ENCODE measurements at places on chromosomes 2 and 18.

DNA sequence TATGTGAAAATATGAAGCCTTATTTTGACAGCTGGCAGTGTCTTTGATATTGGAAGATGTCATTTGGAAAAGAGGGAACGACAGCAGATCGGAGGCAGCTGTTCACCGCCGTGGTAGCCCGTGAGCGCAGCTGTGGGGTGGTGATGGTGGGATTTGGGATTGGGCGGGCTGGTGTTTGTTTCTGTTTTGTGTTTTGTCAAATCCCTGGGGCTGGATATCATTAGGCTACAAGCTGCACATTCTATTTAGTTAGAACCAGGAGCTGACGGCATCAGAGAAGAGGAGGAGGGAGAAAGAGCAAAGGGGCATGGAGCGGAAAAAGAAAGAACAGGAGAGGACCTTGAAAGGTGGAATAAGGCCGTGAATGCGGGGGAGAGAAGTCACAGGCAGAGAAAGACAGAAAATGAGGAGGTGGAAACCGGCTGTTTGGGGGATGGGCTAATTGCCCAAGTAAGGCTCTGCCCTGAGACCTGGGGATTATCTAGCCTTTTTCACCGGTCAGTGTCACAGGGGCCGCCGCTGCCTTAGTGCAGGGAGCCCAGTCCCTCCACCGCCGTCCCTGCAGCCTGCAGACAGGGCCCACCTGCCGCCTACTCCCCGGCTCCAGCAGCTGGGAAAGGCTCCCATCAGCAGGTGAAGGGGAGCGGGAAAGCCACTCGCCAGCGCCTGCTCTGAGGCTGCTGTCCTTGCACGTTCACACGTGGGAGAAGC, 88.0 kb downstream of the ZCCHC2 start:
- H3K27ac ChIP-seq: peak overlapping the region; percentile 83
- no peaks in the 10 kb centered on the region for H3K27me3 ChIP-seq
- H3K4me1 ChIP-seq: peaks cover 22% of the 10 kb centered on the region
- DNase-seq: peak; percentile 48

- no peaks in the 10 kb centered on the region for H3K27me3 ChIP-seq
- H3K36me3 ChIP-seq: no peaks in the 10 kb centered on the region
- H3K4me3 ChIP-seq: no peak overlapping the region
- H3K4me1 ChIP-seq: no peaks in the 10 kb centered on the region
- DNase-seq: no peak
Observed at GRCh38 chr2:17231394-17231965, 286.8 kb downstream of the RAD51AP2 start.

- peak overlapping the region; percentile 91 for H3K4me3 ChIP-seq
- H3K27ac ChIP-seq: peak overlapping the region; percentile 95
- no peaks in the 10 kb centered on the region for H3K4me1 ChIP-seq
- peaks cover 17% of the 10 kb centered on the region for H3K36me3 ChIP-seq
- DNase-seq: peak; percentile 66
Observed at GRCh38 chr18:79988071-79988450, 302 bp downstream of the TXNL4A start.

GRCh38 chr2:218292048-218293014, at the start of gene TMBIM1:
TMBIM1 (minus strand) TSS chr2:218292503; CDS start chr2:218282141, 10,362 bp downstream.
- H3K36me3 ChIP-seq: no peaks in the 10 kb centered on the region
- no peaks in the 10 kb centered on the region for H3K27me3 ChIP-seq
- peaks cover 49% of the 10 kb centered on the region for H3K4me1 ChIP-seq
- H3K27ac ChIP-seq: peak within 1 kb of the TSS; percentile 90
- H3K4me3 ChIP-seq: peak within 1 kb of the TSS; percentile 94
- DNase-seq: peak; percentile 90

GRCh38 chr2:233075141-233075965, 15.2 kb downstream of the INPP5D start:
- H3K27me3 ChIP-seq: no peaks in the 10 kb centered on the region
- no peaks in the 10 kb centered on the region for H3K36me3 ChIP-seq
- H3K4me1 ChIP-seq: peaks cover 31% of the 10 kb centered on the region
- no peak overlapping the region for H3K27ac ChIP-seq
- H3K4me3 ChIP-seq: no peak overlapping the region

- H3K27me3 ChIP-seq: peaks cover 37% of the 10 kb centered on the region
- no peak for DNase-seq
- no peaks in the 10 kb centered on the region for H3K4me1 ChIP-seq
Observed at GRCh38 chr2:656676-657075, 20.5 kb downstream of the TMEM18 start.

- no peaks in the 10 kb centered on the region for H3K36me3 ChIP-seq
- DNase-seq: no peak
- no peak overlapping the region for H3K27ac ChIP-seq
- H3K4me3 ChIP-seq: no peak overlapping the region
- no peaks in the 10 kb centered on the region for H3K27me3 ChIP-seq
Observed at GRCh38 chr2:25651066-25651465, 22.3 kb downstream of the DTNB start.

DNA sequence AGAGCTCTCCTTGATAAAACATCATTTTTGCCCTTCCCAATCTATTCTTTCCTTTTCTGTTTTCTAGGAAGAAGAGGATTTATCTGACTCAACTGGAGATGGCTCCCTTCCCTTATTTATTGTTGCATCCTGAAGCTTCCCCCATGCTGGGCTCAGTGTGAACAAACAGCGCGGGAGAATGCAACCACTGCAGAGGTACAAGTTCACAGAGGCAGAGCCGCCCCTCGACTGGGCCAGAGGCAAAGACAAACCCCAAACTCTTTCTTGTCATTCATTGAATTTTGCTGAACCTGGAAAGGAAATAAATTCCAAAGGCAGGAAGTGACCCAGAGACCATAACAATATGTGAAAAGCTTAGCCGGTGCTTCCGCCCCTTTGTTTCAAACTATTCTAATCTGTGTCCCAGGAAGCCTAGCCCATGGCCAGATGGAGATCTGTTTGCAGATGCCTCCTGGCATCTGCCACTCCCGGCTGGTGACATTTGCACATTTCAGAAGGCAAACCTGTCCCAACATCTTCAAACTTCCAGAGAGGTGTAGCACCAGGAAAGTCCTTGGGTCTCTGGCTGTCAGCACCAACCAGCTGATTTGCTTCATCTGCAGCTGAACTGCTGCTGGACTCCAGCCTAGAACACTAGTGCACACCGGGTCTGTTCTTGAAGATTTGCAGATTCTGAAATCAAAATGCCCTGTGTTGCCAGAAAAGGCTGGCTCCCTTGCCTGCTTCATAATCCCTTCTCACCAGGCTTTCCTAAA, 79.4 kb upstream of the MAP4K3 start:
- H3K4me3 ChIP-seq: no peak overlapping the region
- H3K27me3 ChIP-seq: no peaks in the 10 kb centered on the region
- H3K4me1 ChIP-seq: peaks cover 66% of the 10 kb centered on the region

DNA sequence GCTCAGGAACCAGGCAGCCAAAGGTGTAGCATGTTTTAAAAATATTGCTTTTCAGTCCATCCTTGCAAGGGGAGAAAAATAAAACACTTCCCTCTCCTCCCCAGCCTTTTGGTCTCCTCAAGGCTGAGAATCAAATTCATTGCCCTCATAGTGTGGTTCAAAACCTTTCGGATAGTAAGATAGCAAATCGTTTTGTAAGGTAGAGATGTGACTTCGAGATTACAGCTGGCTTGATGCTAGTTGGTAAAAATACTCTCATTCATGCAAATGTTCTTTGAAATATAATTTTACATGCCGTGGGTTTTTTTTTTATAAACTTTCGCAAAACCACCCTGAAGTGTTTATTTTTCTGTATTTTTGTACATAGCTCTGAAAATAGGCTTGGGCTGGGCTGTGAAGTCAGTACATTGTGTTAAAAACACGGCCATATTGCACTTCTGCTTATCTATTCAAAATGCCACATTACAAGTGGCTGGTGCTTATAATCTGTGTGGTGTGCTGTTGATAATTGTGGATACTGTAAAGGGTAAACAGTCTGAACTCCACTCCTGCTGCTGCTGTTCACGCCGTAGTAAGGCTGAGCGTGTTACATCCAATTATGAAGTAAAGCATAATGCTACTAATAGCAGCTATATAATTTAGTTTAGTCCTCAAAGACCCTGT, 172.0 kb upstream of the SIX3 start:
- no peak overlapping the region for H3K4me3 ChIP-seq
- H3K27me3 ChIP-seq: no peaks in the 10 kb centered on the region

GRCh38 chr2:61582165-61582564, 44.0 kb upstream of the XPO1 start:
- H3K27ac ChIP-seq: no peak overlapping the region
- no peaks in the 10 kb centered on the region for H3K27me3 ChIP-seq
- no peak for DNase-seq
- H3K4me1 ChIP-seq: no peaks in the 10 kb centered on the region
- no peaks in the 10 kb centered on the region for H3K36me3 ChIP-seq

DNA sequence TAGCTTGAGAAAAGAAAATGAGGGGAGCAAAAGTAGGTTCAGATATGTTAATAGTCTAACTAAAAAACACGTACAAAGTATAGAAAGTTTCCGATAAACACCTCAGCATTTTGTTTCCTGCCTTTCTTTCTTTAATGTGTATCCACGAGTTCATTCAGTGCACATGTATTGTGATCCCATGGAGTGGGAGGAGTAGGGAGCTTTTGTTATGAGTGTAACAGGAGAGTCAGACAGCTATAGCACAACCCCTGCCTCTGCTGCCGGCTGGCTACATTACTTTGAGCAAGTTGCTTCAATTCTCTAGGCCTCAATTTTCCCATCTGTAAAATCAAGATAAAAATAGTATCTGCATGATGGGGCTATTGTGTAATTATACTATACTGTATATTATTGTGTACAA, 249.2 kb upstream of the FIGN start:
- no peaks in the 10 kb centered on the region for H3K27me3 ChIP-seq
- H3K36me3 ChIP-seq: no peaks in the 10 kb centered on the region
- no peaks in the 10 kb centered on the region for H3K4me1 ChIP-seq
- no peak for DNase-seq
- H3K27ac ChIP-seq: no peak overlapping the region

- no peak overlapping the region for H3K4me3 ChIP-seq
- H3K27me3 ChIP-seq: no peaks in the 10 kb centered on the region
- H3K4me1 ChIP-seq: no peaks in the 10 kb centered on the region
Observed at GRCh38 chr18:26286008-26286407, 59.8 kb downstream of the TAF4B start.

- DNase-seq: no peak
- H3K27ac ChIP-seq: no peak overlapping the region
- H3K27me3 ChIP-seq: no peaks in the 10 kb centered on the region
Observed at GRCh38 chr2:48459921-48460320, 70.0 kb upstream of the STON1 start.

- no peak for DNase-seq
- no peak overlapping the region for H3K4me3 ChIP-seq
- no peaks in the 10 kb centered on the region for H3K36me3 ChIP-seq
- no peaks in the 10 kb centered on the region for H3K27me3 ChIP-seq
- H3K27ac ChIP-seq: no peak overlapping the region
Observed at GRCh38 chr18:51339856-51340255, 142.4 kb upstream of the MEX3C start.

- no peak for DNase-seq
- no peaks in the 10 kb centered on the region for H3K27me3 ChIP-seq
- H3K36me3 ChIP-seq: no peaks in the 10 kb centered on the region
- no peak overlapping the region for H3K27ac ChIP-seq
- no peak overlapping the region for H3K4me3 ChIP-seq
- no peaks in the 10 kb centered on the region for H3K4me1 ChIP-seq
Observed at GRCh38 chr2:70696142-70696541, 71.9 kb downstream of the ADD2 start.

GRCh38 chr2:192719629-192720028, 524.9 kb upstream of the TMEFF2 start:
- no peaks in the 10 kb centered on the region for H3K4me1 ChIP-seq
- no peak overlapping the region for H3K27ac ChIP-seq
- H3K27me3 ChIP-seq: no peaks in the 10 kb centered on the region
- no peak overlapping the region for H3K4me3 ChIP-seq
- no peaks in the 10 kb centered on the region for H3K36me3 ChIP-seq

DNA sequence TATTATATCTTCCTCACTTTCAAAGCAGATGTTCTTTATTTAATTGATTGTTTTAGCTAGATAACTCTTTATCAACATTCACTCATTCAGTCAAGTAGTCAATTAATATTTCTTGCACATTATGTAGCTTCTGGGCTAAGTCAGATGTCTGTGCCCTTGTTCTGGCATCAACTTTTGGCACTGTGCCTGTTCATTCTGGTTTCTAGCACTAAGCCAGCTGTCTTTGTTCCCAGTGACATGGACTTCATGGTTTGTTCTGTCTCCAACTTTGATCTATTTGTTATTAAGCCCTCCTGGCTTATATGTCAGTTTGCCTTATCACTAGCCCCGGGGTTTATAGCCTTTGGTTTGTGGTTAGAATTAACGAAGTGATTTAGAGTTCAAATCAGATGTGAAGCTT, 247.9 kb upstream of the SYT4 start:
- H3K27ac ChIP-seq: no peak overlapping the region
- H3K27me3 ChIP-seq: no peaks in the 10 kb centered on the region
- no peaks in the 10 kb centered on the region for H3K4me1 ChIP-seq
- H3K36me3 ChIP-seq: no peaks in the 10 kb centered on the region
- no peak overlapping the region for H3K4me3 ChIP-seq
- DNase-seq: no peak

GRCh38 chr2:218026244-218026643, 23.4 kb upstream of the TNS1 start:
- H3K27me3 ChIP-seq: no peaks in the 10 kb centered on the region
- peak overlapping the region; percentile 32 for H3K27ac ChIP-seq
- no peak overlapping the region for H3K4me3 ChIP-seq
- H3K4me1 ChIP-seq: peaks cover 8% of the 10 kb centered on the region
- H3K36me3 ChIP-seq: no peaks in the 10 kb centered on the region

GRCh38 chr2:237660381-237660900, 33.1 kb downstream of the LRRFIP1 start:
- no peaks in the 10 kb centered on the region for H3K27me3 ChIP-seq
- peaks cover 9% of the 10 kb centered on the region for H3K4me1 ChIP-seq
- no peaks in the 10 kb centered on the region for H3K36me3 ChIP-seq
- no peak overlapping the region for H3K4me3 ChIP-seq

DNA sequence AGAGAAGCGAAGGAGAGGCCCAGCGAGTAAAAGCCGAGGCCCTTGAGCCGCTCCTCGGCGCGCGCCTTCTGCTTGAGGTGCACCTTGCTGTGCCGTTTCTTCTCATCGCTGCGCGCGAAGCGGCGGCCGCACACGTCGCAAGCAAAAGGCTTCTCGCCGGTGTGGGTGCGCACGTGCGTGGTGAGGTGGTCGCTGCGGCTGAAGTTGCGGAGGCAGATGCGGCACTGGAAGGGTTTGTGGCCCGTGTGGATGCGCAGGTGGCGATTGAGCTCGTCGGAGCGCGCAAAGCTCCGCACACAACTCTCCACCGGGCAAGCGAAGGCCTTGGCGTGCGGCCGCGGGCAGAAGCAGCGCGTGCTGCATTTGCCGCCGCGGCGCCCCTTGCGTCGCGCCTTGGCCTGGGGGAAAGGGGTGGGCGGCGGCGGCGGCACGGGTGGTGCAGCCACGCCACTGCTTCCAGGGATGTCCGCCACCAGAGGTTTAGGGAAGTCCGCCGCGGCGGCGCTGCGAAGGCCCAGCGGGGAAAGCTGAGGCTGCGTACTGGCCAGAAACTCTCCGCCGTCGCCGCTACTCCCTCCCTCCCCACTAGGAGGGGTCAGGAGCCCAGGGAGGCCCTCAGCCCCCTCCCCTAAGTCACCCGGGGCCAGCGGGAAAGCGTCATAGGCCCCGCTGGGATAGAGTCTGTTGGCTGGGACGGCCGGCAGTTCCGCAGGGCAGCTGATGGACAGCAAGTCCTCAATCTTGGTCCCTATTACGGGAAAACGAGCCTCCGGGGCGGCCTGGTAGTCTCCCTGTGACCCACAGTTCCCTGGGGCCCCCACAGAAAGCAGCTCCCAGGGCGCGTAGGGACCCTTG, 1.7 kb downstream of the EGR4 start:
- H3K36me3 ChIP-seq: no peaks in the 10 kb centered on the region
- peaks cover 42% of the 10 kb centered on the region for H3K27me3 ChIP-seq
- no peak for DNase-seq
- no peak overlapping the region for H3K27ac ChIP-seq

GRCh38 chr2:188328419-188328818, 36.7 kb downstream of the GULP1 start:
- no peak overlapping the region for H3K4me3 ChIP-seq
- H3K27me3 ChIP-seq: no peaks in the 10 kb centered on the region
- H3K27ac ChIP-seq: no peak overlapping the region
- H3K36me3 ChIP-seq: no peaks in the 10 kb centered on the region
